ENCODE measurements at places on chromosomes 11 and 22. TPM values are rescaled to one million over a fixed set of nuclear protein-coding genes. Genes with fewer than 3 reads are reported as not detected.

DNA sequence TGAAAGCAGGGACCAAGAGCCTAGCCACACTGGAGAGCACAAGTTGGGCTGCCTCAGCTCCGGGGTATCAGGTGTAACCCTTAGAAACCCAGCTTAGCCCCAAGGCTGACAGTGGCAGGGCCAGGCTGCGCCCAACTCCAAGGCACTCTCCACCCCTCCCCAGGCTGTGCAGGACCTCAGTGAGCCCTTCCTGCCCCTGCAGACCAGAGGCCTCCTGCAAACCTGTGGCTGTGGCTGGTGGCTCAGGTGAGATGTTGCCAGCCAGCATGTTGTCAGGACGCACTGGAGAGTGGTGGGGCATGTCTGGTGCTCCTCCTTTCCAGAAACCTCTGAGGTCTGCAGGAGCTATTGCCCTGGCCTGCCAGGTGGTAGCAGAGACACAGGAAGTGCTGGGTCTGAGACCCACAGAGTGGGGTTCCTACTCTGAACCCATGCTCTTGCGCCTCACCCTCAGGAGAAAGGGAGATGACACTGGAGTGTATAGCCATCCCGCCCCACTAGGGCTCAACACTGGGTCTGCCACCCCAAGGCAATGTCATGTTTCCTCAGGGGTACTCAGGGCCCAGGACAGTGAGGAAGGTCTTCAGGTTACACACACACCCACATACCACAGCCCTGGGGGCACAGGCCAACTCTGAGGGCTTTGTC, 2.4 kb upstream of the SCARF2 start:
- DNase-seq, result no peak

GRCh38 chr11:40376331-40376730, 1083.1 kb downstream of the LRRC4C start:
- DNase-seq, result no peak

DNA sequence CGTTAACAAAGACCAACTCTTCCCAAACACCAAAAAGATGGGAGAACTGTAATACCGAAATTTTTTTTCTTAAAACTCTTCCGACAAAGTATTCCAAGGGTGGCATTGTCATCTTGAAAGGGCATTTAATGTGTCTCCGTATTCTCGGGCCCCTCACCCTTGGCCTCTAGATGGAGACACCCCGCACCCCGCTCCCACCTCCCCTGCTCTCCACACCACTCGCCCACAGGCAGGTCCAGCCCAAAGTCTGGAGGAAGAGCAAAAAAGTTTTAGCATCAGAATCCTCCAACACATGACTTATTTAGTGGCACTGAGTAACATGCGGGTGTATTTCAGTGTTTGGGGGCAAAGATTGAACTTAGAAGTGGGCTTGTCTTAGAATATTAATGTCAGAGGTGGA, 20.7 kb downstream of the SPATA19 start:
- no peak for DNase-seq

GRCh38 chr11:132094598-132094997, 724.2 kb downstream of the NTM start:
- DNase-seq, result no peak

GRCh38 chr11:19328586-19329311, 88.0 kb upstream of the E2F8 start:
- no peak for DNase-seq

DNA sequence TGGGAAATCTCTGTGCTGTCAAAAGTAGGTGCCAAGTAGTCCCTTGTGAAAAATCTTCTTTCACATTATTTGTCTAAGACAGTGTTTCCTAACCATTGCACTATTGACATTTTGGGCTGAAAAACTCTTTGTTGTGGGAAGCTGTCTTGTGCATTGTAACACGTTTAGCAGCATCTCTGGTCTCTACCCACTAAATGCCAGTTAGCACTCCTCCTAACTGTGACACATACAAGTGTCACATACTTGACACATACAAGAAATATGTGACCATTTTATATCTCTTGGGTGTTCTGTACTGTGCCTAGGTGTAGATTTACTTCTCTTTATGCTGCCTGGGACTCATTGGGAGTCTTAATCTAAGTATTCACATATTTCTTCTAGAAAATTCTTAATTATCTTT, 57.8 kb downstream of the NXPE1 start:
- no peak for DNase-seq

GRCh38 chr11:95415837-95416304, 184.9 kb upstream of the SESN3 start:
- DNase-seq, result no peak

DNA sequence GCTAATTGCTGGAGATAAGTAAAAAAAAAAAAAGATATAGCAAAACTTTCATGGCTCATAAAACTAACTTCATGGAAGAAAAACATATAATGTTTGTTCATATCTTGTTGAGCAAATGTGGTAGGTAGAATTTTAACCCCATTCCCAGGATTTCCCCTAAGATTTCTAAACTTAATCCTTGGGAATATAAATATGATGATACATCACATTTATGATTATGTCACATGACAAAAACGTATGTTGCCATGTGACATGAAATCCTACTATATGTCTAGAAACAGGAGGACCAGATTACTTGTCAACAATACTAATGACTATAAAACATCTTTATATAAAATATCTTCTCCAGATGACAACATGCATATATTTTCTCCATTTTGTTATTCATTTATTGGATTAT, 679.0 kb upstream of the LRRC4C start:
- no peak for DNase-seq

- no peak for DNase-seq
These were observed 46.8 kb downstream of the PLAAT5 start for GRCh38 chr11:63444160-63444559.

- no peak for DNase-seq
These were observed 13.0 kb upstream of the TEF start for GRCh38 chr22:41368543-41369423.

DNA sequence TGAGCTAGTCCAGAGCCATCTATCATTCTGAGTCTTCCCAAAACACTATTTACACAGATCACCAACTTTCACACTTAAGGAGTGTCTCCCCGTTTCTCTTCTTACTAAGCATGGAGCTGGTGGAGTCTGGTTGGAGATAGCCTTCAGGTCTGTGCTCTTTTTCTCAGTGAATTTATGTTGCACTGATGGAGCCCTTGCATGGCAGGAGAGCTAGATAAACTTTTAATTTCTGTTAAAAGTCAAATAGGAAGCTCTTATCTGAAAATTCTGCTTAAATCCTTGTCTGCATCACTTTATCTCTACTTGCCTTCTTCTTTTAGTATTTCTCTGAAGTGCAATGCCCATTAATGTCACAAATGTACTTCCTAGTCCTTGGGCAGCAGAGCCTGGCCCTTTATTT, 63.4 kb downstream of the ST3GAL4 start:
- no peak for DNase-seq

- DNase-seq, result peak; percentile 76
These were observed 83.0 kb downstream of the ABTB2 start for GRCh38 chr11:34274712-34275398.

DNA sequence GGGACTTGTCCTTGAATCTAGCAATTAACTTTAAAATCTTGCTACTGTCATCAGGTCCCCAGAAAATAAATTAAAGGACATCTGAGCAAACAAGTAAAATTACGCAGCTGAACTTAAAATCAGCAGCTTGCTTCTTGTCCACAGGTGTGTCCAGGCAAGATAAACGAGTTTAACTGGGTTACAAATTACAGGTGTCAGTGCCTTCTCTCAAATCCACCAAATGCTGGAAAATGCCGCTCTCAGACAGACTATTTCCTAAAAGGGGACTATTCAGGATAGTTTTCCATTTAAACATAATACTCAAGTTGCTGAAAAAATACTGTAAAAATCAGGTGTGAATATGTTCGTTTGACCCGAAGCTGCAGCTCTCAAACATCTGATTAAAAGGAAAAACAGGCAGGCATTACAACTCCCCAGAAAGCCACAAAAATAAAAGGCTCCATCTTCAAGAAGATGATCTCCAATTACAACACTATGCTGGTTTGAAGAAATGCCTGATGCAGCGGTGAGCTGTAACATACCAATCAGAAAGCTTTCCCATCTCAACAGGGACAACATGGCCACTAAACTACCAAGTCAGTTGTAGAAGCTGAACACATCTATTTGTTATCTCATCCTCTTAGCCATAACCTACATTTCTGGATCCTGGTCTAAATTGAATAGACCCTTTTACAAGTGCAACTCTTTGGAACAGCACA, 82.1 kb downstream of the CADM1 start:
- no peak for DNase-seq

GRCh38 chr11:128179039-128179438, 408.3 kb downstream of the ETS1 start:
- DNase-seq, result no peak

DNA sequence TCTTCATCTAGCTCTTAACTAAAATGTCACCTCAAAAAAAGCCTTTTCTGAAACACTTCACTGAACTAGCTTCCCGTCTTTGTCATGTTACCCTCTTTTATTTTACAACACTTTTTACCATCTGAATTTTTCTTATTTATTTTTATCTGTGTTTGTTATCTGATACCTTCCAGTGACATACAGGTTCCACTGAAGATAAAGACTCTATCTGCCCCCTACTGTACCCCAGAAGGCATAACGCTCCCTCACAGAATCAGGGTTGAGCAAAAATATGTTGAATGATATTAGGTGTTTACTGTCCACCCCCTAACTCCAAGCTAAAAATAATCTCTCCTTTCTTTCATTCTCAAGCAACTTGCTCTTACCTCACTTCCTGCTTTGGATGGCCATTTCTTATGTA, 654.2 kb downstream of the NELL1 start:
- DNase-seq, result peak; percentile 4

DNA sequence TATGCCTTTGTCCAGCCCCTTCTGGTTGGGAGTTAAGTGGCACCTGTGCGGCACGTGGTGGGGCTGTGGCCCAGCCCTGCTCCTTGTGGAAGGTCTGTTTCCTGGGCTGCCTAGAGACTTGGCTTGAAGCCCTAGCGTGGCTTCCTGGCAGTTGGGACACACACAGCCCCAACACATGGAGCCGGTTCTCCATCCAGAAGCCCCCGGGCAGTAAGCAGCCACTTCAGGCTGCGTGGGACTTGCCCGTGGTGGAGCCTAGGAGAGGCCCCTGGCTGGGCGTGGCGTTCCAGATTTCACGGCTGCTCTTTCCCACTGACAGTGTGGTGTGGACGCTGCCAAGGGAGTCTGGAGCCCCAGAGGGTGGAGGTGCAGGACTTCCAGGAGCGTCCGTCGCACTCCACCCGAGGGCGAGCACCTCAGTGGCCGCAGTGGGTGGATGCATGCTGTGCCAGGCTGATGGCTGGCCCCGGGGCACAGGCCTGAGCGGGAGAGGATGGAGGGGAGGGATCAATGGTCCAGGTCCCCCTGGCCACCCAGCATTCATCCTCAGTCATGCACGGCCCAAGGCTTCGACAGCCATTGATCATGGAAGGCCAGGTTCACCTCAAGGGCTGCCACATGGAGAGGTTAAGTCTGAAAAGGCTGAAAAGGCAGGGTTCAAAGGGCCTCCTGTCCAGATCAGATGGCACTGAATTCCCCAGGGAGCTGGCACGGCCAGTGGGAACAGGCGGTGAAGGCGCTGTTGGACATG, 9.3 kb downstream of the CCND1 start:
- DNase-seq, result peak; percentile 94

DNA sequence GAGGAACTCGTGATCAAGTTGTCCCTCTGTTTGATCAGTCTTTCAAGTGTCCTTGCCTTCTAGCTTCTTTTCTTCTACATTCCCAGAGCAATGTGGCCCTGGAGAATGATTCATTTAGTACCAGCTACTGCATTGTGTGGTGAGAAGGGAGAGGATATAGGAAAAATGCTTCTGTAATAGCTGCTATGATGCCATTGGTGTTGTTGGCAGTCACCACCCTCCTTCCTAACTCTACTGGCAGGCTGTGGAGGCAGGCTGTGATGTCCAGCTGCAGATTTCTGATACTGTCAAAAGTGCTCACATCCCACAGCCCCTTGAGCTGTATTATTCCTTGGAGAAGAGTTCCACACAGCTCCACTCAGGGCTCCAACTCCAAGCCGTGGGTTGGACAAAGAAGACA, 52.8 kb downstream of the ENDOD1 start:
- DNase-seq, result no peak

- DNase-seq, result no peak
These were observed 44.8 kb downstream of the PRR5L start for GRCh38 chr11:36340897-36341296.

DNA sequence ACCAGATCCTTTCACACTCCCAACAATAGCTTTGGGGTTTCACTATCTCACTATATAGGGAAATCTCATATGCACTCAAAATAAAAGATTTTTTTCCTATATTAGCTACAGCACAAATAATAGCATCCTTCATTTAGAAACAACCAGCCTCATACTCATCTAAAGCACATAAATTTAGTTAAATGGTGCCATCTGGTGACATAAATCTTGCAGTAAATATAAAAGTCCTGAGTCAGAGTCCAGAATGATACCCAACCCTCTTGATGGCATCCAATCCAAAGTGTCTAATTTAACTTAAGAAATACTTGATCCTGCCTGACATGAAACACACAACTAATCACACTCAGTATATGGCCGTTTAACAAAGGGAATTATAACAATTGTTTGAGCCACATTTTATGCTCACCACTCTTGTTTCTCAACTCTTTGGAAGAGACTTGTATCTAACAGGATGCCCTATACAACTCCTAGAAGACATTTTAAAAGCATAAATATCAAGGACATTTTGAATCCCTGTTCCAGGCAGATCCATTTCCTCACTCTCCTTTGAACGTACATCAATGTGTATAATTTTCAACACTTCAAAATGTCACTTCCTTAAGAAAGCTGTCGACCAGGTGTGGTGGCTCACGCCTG, 36.2 kb downstream of the DLG2 start:
- DNase-seq, result peak; percentile 70

DNA sequence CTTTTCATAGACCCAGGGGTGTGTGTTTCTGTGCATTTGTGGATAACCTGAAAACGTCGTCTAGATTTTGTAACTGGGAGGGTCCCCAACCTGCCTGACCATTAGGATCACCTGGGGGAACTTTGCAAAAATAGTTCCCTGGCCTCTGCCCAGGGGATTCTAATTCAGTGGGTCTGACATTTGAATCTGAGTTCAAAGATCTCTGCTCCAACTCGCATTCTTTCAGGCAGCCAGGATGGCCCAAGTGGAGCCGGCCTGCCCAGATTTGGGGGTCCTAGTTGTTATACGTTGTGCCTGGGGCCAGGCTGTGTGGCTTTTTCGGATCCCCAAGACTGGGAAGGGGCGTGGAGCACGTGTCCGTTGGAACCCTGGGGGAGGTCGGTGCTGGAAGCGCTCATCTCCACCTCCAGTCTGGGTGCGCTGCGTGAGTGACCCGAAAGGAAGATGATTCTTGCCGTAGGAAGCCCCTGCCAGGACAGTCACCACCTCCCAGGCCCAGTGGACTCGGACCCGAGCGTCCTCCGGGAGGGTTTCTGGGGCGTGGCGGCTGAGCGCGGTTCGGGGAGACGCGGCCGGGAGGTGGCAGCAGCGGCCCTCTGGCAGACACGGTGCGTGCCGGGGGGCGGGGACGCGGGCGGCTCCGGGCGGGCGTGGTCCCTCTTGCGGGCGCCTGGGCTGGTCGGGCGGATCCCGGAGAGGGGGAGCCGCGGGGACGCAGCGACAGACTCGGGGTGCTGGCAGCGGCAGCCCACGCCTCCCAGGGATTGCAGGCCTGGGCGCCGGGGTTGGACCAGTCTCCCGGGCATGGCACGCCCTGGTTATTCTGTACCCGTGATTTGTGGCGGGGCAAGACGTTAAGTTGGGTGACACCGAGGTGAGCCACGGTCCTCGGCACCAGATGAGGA, 29.2 kb upstream of the PLET1 start:
- peak; percentile 93 for DNase-seq

The SIPA1 gene
- total RNA-seq, result 43.2 TPM

The PIWIL4 gene
- 2.5 TPM for total RNA-seq

The MYBPC3 gene
- total RNA-seq, result not detected

The RASL10A gene
- total RNA-seq, result 0.68 TPM

The PGR gene
- total RNA-seq, result 0.15 TPM

Measured in A673 (cell line).